ENCODE measurements at places on chromosomes 6 and 20.

DNA sequence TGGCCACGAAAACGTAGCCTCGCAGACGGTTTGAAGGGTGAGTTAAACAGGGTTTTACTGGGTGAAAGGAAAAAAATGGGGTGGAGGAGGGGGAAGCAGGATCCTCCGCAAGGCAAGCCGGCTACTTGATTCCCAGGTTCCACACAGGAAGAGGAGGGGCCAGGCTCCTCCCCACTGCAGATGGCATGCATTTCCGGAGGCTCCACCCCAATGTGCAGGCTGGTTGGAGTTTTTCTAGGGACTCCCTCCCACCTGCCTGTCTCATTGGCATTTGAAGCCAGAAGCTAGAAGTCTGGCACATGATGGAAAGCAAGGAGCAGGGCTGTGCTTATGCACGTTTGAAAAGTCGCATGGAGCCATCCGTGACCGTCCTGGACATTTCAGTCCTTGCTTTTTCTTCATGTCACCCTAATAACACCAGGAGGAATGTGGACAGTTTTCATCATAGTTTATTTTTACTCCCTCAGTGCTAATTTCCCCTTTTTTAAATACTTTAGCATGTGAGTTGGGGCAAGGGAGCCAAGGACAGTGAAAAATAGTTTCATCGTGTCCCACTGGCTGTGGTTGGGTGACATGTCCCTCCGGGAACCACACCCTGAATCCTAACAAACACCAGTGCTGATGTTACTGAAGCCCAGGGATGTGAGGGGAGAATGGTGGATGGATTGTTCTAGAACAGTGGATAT lies 100.1 kb upstream of the INSM1 start:
- DNase-seq, result no peak

DNA sequence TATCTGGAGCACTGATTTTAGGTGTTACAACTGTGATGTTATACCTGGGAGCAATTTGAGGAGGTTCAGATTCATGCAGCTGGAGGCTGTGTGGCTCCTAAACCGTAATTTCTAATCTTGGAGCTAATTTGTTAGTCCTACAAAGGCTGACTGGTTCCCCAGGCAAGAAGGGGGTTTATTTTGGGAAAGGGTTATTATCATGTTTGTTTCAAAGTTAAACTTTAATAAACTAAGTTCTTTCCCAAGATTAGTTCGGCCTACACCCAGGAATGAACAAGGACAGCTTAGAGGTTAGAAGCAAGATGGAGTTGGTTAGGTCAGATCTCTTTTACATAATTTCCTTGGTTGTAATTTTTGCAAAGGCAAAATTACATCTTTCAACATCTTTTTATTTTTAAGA lies 135.8 kb downstream of the MYO6 start:
- no peak for DNase-seq

- DNase-seq, result no peak
Observed at GRCh38 chr20:53003420-53004154, 31.4 kb downstream of the TSHZ2 start.

GRCh38 chr6:113496166-113496565 lies 361.0 kb upstream of the MARCKS start:
- no peak for DNase-seq

GRCh38 chr6:168640768-168641167 lies 199.8 kb downstream of the SMOC2 start:
- no peak for DNase-seq

GRCh38 chr20:40488401-40488800 lies 200.6 kb downstream of the MAFB start:
- DNase-seq, result no peak

GRCh38 chr20:32470025-32470861 lies 112.1 kb downstream of the ASXL1 start:
- peak; percentile 43 for DNase-seq

GRCh38 chr6:14953836-14954235 lies 292.0 kb upstream of the JARID2 start:
- DNase-seq, result no peak

GRCh38 chr6:123908797-123909196 lies 105.1 kb downstream of the NKAIN2 start:
- no peak for DNase-seq

GRCh38 chr20:49675368-49676151 lies 38.1 kb downstream of the B4GALT5 start:
- DNase-seq, result no peak

DNA sequence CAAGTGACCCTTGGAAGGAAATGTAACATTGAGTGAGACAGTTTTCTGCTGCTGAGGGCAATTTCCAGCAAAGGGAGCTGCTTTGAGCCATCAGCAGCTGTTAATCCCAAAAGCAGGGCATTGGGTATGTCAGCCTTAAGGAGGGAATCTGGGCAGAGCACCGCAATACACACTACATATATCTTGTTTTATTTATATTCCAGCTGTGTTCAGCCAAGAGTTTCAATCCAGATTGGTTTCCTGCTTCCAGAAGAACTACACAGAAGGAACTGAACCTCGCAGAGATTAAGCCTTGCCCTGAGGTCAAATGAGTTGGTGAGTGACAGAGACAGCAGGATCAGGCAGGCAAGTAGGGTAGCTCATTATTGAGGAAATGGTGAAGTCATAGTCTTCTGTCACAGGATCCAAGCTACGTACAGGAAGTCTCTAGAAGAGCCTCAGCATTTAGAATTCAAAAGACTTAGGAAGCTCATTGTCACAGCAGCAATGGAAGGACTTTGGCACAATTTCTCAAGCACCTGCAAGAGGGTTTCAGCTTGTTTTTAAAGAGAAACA lies 109.9 kb upstream of the HEY2 start:
- no peak for DNase-seq

GRCh38 chr6:150666071-150666470 lies 66.4 kb downstream of the PLEKHG1 start:
- DNase-seq, result no peak

GRCh38 chr6:21085211-21085610 lies 508.3 kb upstream of the SOX4 start:
- no peak for DNase-seq

DNA sequence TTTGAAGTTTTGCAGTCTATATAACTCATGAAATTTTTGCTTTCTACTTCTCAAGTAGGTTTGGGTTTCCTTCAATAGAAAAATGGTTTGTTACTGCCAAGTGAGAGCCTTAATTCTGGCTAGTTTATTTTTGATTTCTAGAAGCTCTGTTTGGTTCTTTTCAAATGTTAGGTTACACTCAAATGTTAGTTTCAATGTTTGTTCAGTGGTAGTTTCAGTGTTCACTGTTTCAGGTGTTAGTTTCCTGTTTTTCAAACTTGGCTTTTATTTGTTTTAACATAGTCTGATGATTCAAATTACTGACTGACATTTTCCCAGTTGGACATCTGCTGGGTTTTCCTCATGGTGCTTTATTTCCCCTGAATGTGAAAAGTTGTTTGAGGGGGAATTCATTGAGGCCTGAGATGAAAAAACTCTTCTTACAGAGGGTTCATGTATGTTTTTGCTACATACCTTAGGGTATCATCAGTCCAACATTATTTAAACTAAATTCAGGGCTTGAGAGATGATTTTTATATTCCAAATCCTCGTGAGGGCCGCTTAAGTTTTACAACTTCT lies 189.0 kb downstream of the JARID2 start:
- no peak for DNase-seq

Data from activated CD4-positive, alpha-beta T cell treated with anti-CD3 and anti-CD28 coated beads, Interleukin-2, amount 50 U/mL, for 48 hours (primary cell).